ENCODE measurements at places on chromosomes 6 and 20. TPM values are rescaled to one million over a fixed set of nuclear protein-coding genes. Genes with fewer than 3 reads are reported as not detected.

The HLA-F gene
- not detected for total RNA-seq

- H3K36me3 ChIP-seq = peaks cover 6% of the 10 kb centered on the region
- peaks cover 30% of the 10 kb centered on the region for H3K4me1 ChIP-seq
- H3K27ac ChIP-seq = no peak overlapping the region
- no peak for DNase-seq
- H3K27me3 ChIP-seq = no peaks in the 10 kb centered on the region
These were observed 82.9 kb downstream of the ADGRG6 start for GRCh38 chr6:142384519-142385254.

The RAD21L1 gene
- not detected for total RNA-seq

DNA sequence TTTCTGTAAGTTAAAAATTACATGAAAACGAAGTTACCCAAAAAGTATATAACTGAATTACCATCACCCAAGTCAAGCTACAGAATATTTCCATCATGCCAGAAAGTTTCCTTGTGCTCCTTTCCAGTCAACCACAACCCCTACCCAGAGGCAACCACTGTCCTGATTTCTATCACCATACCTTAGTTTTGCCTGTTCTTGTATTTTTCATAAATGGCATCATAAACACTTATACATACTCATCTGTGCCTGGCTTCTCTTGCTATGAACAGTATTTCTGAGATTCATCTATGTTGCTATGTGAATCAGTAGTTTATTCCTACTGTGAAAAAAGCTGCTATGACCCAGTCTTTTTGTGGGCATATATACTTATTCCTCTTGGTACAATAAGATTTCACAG lies 7.4 kb downstream of the FKBP5 start:
- no peaks in the 10 kb centered on the region for H3K27me3 ChIP-seq
- H3K4me1 ChIP-seq = no peaks in the 10 kb centered on the region
- no peaks in the 10 kb centered on the region for H3K36me3 ChIP-seq
- DNase-seq = no peak
- no peak overlapping the region for H3K27ac ChIP-seq
- no peak overlapping the region for H3K4me3 ChIP-seq

GRCh38 chr20:2238601-2239000 lies 57.2 kb upstream of the TGM3 start:
- H3K4me3 ChIP-seq = no peak overlapping the region
- no peak overlapping the region for H3K27ac ChIP-seq
- no peaks in the 10 kb centered on the region for H3K36me3 ChIP-seq
- no peaks in the 10 kb centered on the region for H3K4me1 ChIP-seq
- DNase-seq = no peak

- H3K4me1 ChIP-seq = no peaks in the 10 kb centered on the region
- no peak overlapping the region for H3K4me3 ChIP-seq
- no peaks in the 10 kb centered on the region for H3K36me3 ChIP-seq
- no peak for DNase-seq
- H3K27ac ChIP-seq = no peak overlapping the region
These were observed 20.2 kb upstream of the TNFAIP3 start for GRCh38 chr6:137846772-137847313.

GRCh38 chr6:78835817-78836216 lies 31.5 kb upstream of the IRAK1BP1 start:
- H3K27ac ChIP-seq = no peak overlapping the region
- H3K36me3 ChIP-seq = no peaks in the 10 kb centered on the region
- no peaks in the 10 kb centered on the region for H3K27me3 ChIP-seq
- H3K4me1 ChIP-seq = no peaks in the 10 kb centered on the region
- H3K4me3 ChIP-seq = no peak overlapping the region
- no peak for DNase-seq

DNA sequence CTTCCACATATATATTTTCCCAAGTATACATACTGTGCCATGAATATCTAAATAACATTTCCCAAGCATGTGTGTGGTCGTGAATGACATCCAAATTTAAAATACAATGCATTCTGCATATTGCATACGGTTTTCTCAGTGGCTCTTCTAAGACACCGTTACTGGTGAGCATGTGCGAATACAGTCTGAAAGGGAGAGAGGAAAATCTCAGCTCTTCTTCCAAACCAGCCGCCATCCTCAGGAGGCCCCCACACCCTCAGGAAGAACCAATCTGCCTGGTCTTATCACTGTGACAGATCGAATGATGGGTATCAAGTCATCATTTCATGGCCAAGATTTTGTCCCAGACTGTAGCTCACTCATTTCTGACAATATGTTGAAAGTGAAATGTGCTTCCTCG lies 50.7 kb downstream of the ADAT2 start:
- no peaks in the 10 kb centered on the region for H3K36me3 ChIP-seq
- DNase-seq = no peak
- H3K4me3 ChIP-seq = no peak overlapping the region
- H3K4me1 ChIP-seq = peaks cover 18% of the 10 kb centered on the region
- peaks cover 4% of the 10 kb centered on the region for H3K27me3 ChIP-seq

The NMBR gene
- total RNA-seq = 0.74 TPM

GRCh38 chr6:14147891-14148290 lies 30.3 kb downstream of the CD83 start:
- peaks cover 40% of the 10 kb centered on the region for H3K27me3 ChIP-seq
- no peaks in the 10 kb centered on the region for H3K36me3 ChIP-seq
- no peak for DNase-seq
- no peak overlapping the region for H3K27ac ChIP-seq
- H3K4me3 ChIP-seq = no peak overlapping the region

- DNase-seq = no peak
- H3K4me3 ChIP-seq = no peak overlapping the region
- H3K36me3 ChIP-seq = peaks cover 3% of the 10 kb centered on the region
- peaks cover 26% of the 10 kb centered on the region for H3K4me1 ChIP-seq
These were observed 634.4 kb downstream of the UTRN start for GRCh38 chr6:144919560-144919959.

The HSPA1B gene
- 152 TPM for total RNA-seq

- no peak overlapping the region for H3K4me3 ChIP-seq
- H3K4me1 ChIP-seq = peaks cover 14% of the 10 kb centered on the region
These were observed 57.4 kb downstream of the B4GALT5 start for GRCh38 chr20:49656304-49656703.

The RARS2 gene
- 51.4 TPM for total RNA-seq

DNA sequence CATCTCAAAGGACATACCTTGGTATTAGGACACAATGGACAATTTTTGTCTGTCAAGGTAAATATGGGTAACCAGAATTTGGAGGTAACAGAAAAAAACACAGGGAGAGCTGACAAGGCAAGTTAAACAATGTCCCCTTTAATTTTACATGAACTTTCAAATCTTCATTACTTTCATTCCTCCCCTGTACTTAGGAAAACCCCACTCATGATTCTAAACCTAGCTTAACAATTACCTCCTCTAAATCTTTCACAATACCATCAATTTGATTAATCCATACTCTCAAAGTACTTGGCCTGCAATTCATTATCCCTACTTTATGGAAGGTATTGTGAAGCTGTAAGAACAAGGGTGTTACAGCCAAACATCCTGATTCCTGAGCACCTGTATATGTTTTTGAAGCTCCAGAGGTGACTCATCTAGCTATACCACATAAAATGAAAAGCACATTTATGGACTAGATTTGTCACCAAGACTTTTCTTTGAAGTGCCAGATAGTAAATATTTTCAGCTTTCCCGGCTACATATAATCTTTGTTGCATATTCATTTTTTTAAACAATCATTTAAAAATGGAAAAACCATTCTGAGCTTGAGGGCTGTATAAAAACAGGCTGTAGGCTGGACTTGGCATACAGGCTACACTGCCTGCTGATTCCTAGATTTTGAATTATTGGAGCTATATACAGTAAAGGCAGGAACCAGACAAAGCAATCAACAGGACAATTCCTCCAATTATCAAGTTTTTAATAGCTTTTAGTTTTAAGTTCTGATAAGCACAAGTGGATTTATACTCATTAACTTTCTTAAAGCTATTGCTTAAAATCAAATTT lies 22.9 kb downstream of the DEK start:
- no peaks in the 10 kb centered on the region for H3K4me1 ChIP-seq
- no peak overlapping the region for H3K4me3 ChIP-seq
- no peak for DNase-seq
- peaks cover 32% of the 10 kb centered on the region for H3K36me3 ChIP-seq

The IFNGR1 gene
- 29.4 TPM for total RNA-seq

Measured in progenitor cell of endocrine pancreas (in vitro differentiated cells).